ENCODE measurements at places on chromosomes 12 and 14.

DNA sequence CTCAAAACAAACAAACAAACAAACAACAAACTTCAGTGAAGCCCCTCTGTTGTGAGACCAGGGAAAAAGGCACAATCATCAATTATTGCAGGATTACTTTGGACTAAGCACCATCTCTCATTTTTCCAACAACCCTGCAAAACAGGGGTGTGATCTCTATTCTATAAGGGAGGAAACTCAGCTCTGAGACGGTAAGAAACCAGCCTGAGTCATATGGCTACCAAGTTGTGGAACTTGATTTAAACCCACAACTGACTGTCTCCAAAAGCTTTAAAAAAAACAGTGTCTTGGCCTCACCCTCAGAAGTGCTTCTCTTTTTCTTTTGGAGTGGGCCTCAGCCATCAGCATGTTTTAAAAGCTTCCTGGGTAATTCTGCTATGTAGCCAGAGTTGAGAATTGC lies 49.8 kb downstream of the RIN3 start:
- no peak for DNase-seq

- DNase-seq = no peak
These were observed 121.0 kb downstream of the ZFP36L1 start for GRCh38 chr14:68671909-68672308.

DNA sequence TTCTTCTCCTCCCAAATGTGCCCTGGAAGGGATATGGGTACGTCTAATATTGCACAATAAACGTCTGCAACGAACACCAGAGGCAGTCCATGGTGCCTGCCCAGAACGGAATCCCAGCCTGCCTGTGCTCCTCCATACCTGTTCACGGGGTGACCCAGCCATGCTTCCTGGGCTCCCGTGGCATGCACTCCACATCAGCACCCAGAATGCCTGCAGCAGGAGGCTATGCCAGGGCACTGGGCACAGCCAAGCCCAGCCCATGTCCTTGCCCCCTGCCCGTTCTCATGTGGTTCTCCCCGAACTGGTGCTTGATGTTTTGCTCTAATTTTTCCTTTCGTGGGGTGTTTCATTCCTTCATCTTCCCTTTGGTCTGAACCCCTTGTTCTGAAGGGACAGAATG lies 404.3 kb downstream of the BCL11B start:
- no peak for DNase-seq

GRCh38 chr14:56005191-56006053 lies 112.8 kb upstream of the PELI2 start:
- DNase-seq = no peak

- DNase-seq = peak; percentile 44
These were observed 637 bp downstream of the PTMS start for GRCh38 chr12:6766651-6767349.

DNA sequence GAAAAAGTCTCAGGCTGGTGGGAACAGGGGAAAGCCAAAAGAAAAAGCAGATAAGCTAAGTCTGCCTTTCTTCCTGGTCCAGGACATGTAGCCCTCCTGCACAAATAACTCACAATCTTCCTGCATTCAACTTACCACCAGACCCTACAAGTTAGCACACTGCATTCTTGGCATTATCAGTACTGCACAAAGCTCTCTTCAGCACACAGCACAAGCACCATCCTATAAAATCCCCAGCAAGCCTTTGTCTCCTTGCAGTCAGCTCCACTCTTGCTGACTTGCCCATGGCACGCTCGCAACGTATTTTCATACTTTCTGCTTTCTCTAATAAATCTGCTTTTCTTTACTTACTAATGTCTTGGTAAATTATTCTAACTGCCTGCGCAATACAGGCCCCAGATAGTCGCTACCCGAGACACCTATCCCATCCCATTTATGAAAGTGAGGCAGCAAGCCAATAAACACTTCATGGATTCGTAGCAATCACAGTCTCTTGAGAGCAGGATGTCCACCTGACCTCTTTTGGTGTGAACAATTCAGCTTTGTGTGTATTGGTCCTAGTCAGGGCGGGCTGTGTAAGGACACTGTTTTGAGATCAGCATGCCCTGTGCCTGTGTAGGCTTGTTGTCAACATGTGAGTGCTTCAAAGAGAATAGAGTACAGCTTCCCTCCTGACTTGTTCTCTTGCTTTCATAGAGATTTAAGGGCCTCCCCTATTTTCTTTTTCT lies 49.0 kb downstream of the TMEM117 start:
- DNase-seq = no peak

DNA sequence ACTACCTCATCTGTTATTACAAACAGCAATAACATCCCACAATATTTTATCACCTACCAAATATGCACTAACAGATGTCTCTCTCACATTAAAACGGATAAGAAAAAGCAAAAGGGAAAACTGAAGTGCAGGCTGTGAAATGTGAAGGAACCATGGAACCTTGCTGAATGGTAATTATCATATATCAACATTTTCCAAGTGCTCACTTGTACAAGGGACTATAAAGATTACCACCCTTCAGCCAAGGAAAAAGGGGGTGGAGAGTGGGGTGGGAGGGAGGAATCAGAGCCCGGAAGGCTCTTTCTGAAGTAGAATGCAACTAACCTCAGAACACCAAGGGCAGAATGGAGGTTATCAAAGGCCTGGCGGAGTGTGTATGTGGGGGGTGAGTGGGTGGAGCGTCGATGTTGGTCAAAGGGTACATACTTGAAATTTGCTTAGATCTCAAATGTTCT lies 1.2 kb downstream of the SNX6 start:
- DNase-seq = peak; percentile 57

DNA sequence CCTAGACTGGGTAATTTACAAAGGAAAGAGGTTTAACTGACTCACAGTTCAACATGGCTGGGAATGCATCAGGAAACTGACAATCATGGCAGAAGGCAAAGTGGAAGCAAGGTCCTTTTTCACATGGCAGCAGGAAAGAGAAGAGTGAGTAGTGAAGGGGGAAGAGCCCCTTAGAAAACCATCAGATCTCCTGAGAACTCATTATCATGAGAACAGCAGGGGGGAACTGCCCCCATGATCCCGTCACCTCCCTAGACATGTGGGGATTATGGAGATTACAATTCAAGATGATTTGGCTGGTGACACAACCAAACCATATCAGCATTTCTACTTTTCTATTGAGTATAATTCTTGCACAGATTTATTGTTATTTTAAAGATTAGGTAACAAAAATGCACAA lies 822.1 kb upstream of the FLRT2 start:
- no peak for DNase-seq

GRCh38 chr12:64739778-64740177 lies 19.4 kb downstream of the GNS start:
- no peak for DNase-seq

DNA sequence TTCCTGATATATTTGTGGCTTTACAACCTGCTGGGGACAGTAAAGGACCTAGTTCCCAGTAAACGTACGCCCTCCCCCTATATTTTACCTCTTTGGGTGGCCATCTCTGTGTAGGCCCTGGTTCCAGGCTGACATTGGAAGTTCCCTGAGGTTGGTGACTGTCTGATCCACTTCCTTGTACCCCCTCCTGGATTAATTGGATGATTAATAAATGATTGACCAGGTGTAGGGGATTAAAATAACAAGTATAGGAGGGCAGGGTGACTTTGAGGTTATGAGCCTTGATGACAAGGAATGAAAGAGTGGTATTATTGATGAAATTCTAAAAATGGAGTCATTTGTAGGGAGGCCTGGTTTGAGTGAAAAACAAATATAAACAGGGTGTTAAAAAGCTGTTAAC lies 9.6 kb downstream of the SUSD6 start:
- no peak for DNase-seq

- no peak for DNase-seq
These were observed 100.7 kb upstream of the LGR5 start for GRCh38 chr12:71338933-71339332.

GRCh38 chr12:59067083-59067482 lies 146.8 kb upstream of the LRIG3 start:
- no peak for DNase-seq

- no peak for DNase-seq
These were observed 2.3 kb upstream of the OTX2 start for GRCh38 chr14:56812364-56813141.

DNA sequence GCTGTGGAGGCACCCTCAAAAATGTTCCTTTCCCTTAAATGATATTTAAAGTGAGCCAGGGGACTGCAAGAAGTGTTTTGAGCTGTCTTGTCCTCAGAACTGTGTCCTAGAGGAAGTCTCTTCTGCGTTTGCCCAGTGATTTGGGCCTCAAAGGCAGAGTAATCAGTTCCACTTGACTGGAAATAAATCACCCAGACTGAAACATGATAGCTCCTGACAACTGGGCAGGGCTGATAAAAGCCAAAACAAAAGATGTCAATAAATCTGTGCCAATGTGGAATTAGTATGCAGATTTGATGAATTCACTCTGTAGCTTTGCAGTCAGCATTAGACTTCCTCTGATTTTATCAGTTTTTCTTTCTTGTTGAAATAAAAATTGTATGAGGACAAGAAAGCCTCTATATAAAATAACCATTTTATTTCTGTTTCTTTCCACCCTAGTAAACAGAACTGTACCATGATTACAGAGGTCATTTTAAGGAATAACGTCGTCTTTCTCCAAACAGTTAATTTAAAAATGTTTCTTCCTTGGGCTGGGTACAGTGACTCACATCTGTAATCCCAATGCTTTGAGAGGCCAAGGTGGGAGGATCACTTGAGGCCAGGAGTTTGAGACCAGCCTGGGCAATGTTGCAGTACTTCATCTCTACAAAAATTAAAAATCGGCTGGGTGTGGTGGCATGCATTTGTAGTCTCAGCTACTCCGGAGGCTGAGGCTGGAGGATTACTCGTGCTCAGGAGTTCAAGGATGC lies 180.8 kb downstream of the ERC1 start:
- peak; percentile 39 for DNase-seq

- peak; percentile 55 for DNase-seq
These were observed 15.1 kb upstream of the NEK9 start for GRCh38 chr14:75141967-75142366.

DNA sequence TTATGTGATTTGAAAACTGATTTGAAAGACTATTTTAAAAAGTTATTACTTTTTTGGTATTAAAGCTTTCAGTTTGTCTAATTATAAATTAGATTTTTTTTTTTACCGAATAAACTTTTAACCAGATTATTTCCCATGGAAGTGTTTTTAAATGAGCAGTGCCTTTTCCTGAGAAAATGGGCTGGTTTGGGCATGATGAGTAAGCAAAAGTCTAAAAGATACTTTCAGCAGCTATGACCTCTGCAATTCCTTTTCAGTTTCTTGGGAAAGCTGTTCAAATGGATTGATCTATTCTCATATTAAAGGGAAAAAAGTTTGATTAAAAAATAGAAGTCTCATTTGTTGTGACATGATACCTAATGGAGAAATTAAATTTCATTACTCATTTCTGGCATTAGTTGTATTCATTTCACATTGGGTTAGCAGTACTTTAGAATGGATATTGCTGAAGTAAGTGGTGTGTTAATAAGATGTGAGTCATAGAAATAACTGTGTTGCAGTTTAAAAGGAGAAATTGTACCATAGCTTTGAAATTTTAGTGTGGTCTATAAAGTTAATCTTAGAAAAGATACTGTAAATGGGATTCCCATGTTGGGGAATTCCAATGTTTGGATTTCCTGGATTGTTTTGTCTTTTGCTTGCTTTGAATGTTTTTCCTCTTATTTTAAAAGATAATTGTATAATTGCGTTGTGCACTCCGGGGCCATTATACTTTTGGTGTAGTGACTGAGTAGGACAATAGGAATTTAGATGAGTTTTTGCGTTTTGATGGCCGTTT lies 21.0 kb downstream of the KTN1 start:
- no peak for DNase-seq

GRCh38 chr14:76772300-76773187 lies 11.3 kb downstream of the VASH1 start:
- no peak for DNase-seq

GRCh38 chr12:23253191-23253590 lies 628.2 kb downstream of the ETNK1 start:
- no peak for DNase-seq

GRCh38 chr12:76074701-76075336 lies 9.7 kb downstream of the NAP1L1 start:
- DNase-seq = peak; percentile 71

DNA sequence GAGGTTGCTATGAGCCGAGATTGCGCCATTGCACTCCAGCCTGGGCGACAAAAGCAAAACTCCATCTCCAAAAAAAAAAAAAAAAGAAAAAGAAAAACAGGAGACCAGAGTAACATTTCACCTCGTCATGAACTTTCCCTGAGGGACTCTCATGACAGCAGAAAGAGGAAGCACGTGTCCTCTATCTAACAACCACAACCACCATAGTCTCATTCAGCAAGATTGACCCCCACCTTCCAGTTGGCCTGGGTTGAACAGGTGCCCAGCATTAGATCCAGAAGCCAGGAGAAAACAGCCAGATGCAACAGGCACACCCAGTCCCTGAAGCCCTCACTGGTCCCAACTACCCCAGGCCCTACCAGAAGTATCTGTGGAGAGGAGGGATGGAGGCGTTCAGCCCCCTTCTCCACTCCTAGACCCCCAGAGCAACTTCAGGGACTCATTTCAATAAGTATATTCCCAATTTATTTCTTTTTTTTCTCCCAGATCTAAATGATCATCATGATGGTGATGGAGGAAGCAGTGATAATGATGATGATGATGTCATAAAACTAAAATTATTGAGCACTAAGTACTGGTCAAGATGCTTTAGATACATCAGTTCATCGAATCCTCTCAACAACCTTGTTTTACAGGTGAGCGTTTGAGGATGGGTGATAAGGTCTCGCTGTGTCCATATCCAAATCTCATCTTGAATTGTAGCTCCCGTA lies 235.0 kb downstream of the EFCAB11 start:
- no peak for DNase-seq

DNA sequence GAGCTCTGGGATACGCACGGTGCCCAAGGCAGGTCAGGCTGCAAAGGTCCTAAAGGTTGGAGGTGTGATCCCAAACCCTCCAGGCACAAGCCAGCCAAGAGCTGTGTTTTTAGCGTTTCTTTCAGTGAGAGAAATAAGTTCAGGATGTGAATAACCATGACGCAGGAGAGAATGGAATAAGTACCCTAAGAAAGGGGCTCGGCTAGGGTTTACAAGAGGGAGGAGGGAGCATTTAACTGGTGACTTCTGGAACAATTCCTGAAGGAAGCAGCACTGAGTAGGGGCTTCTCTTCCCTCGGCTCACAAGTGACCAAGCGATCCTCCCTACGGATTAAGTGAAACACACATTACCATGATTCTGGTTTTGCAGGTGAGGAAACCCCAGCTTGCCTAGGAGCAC lies 29.4 kb downstream of the SSH1 start:
- DNase-seq = no peak

DNA sequence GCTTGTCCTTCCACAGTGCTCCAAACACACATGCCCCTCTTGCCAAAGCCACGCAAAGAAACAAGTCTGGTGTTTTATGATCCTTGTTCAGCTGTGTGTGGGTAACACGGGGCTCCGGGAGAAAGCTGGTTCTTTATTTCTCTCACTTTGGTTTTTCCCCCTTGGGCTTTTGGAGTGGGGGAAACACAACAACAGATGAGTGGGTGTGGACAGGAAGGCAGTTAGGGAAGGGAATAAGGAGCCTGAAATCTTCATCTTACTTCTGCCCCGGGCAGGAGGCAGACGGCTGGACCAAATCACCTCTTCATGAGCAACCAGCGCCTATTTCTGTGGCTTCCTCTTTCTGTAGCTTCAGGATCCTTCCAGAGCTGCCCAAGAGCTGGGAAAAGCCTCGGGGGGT lies 218.5 kb downstream of the PHETA1 start:
- no peak for DNase-seq

- DNase-seq = no peak
These were observed 44.3 kb upstream of the STRN3 start for GRCh38 chr14:31070431-31070830.

- no peak for DNase-seq
These were observed 39.3 kb downstream of the PPM1A start for GRCh38 chr14:60288279-60288678.
